CD4-positive, CD25-positive, alpha-beta regulatory T cell (primary cell): ENCODE measurements at places on chromosomes 1 and 21.

DNA sequence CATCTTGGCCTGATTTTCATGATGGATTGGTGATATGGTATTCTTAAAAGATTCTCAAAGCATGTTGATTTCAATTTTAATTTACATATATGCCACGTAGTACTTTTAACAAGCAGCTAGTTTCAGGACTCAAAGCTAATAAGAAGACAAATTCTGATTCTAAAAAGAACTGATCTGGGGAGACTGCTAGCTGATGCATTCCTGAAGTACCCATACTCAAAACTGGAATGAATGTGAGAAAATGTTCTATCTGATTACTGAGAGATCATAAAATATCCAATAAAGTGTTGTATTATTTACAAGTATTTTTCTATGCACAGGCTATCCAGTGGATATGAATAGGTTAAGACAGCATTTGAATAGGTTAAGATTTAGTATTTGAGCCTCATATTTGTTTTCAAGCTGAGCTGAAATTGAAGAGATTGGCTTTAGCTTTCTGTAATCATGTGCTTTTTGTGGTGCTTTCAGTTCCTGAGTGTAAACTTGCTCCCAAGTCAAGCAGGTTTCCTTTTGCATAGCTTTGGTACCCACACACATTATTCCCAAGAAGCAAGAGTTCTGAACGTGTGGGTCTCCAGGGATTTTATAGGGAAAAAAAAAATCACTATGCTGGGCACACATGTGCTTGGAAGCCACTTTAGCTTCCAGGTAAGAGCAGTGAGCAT is 114.1 kb downstream of the VPS13D start:
- no peak for DNase-seq

DNA sequence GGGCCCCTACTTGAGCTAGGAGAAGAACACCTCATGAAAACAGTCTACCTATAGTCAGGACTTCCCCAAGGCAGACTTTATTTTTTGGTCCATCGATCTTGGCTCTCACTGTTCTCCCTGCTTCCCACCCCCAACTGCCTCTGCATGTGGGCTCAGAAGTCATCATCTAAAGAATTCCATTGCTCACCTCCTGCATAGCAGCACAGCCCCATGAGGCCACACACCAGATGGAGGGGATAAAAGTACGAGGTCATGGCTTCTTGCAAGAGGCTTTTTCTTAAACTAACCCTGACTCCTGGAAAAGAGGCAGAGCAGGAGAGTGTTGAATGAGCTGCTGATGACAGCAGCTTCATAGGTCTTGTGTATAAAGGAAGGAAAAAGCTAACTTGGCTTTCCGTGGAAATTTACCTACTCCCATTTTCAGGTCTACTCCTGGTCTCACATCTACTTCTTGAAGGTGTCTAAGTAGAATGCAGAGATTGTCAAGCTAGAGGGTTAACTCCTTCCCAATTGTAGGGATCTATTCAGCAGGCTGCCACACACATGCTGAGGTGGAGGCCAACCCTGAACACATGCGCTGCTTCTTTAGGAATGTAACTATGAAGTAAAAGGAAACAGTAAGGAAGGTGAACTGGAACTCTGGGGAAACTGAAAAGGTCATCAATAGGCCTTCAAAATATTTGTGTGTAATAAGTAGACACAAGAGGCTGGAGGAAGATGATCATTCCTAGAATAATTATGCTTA is 18.7 kb downstream of the WNT2B start:
- no peak for DNase-seq

DNA sequence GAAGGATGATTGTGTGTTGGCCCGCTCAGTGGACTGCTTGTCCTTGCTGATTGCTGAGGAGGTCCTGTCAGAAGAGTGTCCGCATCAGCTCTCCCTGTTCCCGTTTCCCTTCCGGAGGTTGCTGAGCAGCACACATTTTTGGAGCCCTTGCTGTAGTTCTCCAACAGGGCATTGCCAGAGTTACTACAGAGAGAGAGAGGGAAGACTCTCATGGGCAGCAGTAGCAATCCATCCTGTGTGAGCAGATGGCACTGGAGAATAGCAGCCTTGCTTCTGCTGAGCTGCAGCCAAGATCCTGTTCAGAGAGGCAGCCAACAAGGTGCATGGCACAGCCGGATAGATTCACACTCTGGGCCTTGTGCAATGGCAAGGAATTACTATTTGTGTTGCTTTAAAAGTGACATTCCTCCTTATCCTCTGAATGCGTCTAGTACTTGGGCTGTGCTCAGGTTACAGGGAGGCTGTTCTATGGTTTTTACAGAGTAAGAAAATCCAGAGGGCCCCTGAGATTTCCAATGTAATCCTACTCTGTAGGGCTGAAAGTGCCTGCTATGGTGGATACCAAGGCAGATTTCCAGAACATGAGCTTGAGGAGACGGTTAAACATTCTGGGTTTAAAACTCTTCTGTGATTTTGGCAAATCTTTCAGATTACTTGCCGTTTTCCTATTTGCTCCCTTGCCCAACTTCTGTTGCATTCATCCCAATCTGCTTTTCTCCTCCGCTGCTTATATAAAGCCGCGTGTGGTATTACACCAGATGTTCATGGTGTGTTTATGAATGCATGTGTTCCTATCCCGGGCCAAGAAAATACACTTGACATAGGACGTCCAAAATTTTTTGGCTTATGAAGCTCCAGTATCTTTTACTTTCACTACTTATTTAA is 27.4 kb downstream of the AK4 start:
- DNase-seq = no peak

DNA sequence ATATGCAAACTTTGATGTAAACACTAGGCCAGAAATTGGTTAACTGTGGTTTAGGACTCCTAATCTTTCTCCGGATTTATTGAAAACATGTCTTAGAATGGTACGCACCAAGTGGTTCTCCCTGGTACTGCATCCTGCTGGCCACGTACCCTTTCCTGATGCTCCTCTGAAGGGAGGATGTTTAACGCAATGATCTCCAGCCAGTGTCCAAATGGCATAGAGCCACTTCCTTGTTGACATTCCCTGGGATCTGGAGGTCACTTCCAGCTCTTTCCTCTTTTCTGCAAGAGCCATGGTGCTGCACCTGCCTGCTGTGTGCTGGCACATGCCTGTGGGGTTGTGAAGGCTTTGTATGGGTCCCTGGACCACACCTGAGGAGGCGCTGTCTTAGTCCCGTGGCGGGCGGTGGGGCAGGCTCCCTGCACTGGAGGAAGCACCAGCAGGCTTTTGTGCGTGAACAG is 53.9 kb downstream of the GALNT2 start:
- DNase-seq = peak; percentile 33

GRCh38 chr1:192703283-192704206 is 67.6 kb downstream of the RGS13 start:
- DNase-seq = no peak

- DNase-seq = no peak
These were observed at the start of gene ZBTB7B for GRCh38 chr1:155002464-155003226. Gene ZBTB7B, plus strand, starts transcription at chr1:155002802. Its CDS starts 11,859 bp downstream, at chr1:155014661.

DNA sequence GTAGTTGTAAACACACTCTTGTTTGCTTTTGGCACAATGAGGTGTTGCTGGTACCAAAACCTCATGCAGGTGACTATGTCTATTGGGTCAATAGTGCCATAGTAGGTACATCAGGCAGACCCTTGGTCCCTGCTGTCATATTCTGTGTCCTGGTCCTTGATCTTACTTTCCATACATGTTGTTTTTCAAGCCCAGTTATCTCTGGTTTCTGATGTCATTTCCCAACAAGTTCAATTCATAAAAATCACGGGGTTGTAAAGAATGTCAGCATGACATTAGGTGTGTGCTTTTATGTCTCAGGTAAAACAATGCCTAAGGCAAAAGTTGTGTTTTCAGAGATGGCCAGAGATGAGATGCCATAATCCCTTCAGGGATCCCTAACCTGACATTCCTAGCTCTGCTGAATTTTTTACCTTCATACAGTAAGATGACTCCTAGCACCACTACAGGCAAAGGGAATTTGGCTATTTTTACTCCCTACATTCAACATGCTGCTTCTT is 390.3 kb upstream of the PKN2 start:
- no peak for DNase-seq

GRCh38 chr1:54652168-54652567 is 10.6 kb downstream of the MROH7 start:
- DNase-seq = no peak

DNA sequence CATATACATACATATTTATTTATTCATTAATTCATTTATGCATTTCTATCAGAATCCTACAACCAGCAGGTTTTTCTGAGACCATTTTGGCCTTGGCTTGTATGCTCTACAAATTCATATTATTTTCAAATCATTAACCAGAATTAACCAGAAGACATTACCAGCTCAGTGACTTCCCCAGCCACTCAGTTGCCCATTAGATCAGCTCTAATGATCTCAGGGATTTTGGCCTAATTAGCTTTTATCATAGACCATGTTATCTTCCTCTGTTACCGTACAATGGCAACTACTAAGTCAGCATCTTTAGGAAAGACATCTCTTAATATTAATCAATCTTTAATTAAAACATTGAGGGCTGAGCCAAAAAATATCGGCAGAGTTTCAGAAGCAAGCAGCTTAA is 90.3 kb upstream of the BMP8A start:
- DNase-seq = no peak

DNA sequence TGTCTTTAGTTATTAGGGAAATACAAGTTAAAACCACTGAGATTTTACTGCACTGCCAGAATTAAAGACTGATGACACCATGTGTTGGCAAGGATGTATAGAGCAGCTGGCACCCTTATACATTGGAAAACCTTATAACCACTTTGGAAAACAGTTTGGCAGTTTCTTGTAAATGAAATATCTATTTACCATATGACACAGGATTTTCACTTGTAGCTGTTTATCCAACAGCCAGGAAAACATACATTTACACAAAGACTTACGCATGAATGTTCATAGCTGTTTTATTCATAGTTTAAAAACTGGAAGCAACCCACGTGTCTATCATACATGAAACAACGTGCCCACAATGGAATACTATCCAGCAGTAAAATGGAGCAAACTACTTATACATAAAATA is 45.3 kb downstream of the PRRC2C start:
- no peak for DNase-seq

- no peak for DNase-seq
These were observed 40.5 kb downstream of the DISC1 start for GRCh38 chr1:231666937-231667608.

DNA sequence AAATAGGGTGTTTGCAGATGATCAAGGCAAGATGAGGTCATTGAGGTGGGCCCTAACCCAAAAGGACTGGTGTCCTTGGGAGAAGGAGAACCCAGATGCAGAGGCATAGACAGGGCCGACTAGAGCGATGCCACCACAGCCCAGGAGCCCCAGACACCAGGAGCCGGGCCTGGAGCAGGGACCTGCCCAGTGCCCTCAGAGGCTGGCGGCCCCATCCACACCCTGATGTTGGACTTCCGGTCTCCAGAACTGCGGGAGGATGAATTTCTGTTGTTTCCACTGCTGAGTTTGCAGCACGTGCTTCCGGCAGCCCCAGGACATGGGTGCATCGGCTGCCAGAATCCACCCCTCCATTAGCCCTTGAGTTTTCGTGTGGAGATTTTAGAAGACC is 7.2 kb upstream of the ACTRT2 start:
- DNase-seq = no peak

DNA sequence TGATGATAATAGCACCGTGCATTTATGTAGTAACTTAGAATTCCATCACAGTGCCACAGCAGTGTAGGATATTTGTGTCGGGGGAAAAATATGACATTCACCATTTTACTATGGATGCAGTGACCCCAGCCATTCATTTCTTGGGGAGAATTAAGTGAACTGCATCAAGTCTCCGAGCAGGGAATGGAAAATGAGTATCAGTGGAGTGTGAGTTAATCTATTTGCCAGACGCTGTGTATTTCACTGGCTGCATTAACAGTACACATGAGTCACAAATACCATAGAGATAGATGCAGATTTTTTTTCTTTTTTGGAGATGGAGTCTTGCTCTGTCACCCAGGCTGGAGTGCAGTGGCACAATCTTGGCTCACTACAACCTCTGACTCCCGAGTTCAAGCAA is 33.8 kb upstream of the SLC45A1 start:
- DNase-seq = no peak

- no peak for DNase-seq
These were observed 738.8 kb downstream of the PTPRU start for GRCh38 chr1:29975036-29975694.

GRCh38 chr1:154736841-154737240 is 128.9 kb upstream of the ADAR start:
- DNase-seq = peak; percentile 23
